ENCODE measurements at places on chromosomes 12 and 14. TPM values are rescaled to one million over a fixed set of nuclear protein-coding genes. Genes with fewer than 3 reads are reported as not detected.

Gene CMA1
- total RNA-seq = not detected

- no peaks in the 10 kb centered on the region for H3K36me3 ChIP-seq
- H3K4me1 ChIP-seq = peaks cover 8% of the 10 kb centered on the region
- no peaks in the 10 kb centered on the region for H3K27me3 ChIP-seq
- H3K4me3 ChIP-seq = no peak overlapping the region
- H3K27ac ChIP-seq = no peak overlapping the region
These were observed 21.4 kb downstream of the PACS2 start for GRCh38 chr14:105335735-105336476.

Gene KIF26A
- 0.23 TPM for total RNA-seq

GRCh38 chr12:26264215-26264838 lies 69.0 kb downstream of the SSPN start:
- H3K27me3 ChIP-seq = no peaks in the 10 kb centered on the region
- H3K36me3 ChIP-seq = no peaks in the 10 kb centered on the region
- no peaks in the 10 kb centered on the region for H3K4me1 ChIP-seq
- H3K4me3 ChIP-seq = no peak overlapping the region
- no peak overlapping the region for H3K27ac ChIP-seq

- H3K36me3 ChIP-seq = no peaks in the 10 kb centered on the region
- DNase-seq = no peak
- no peaks in the 10 kb centered on the region for H3K27me3 ChIP-seq
- H3K4me1 ChIP-seq = no peaks in the 10 kb centered on the region
- H3K27ac ChIP-seq = no peak overlapping the region
These were observed 115.6 kb downstream of the LRIG3 start for GRCh38 chr12:58804749-58805148.

Data from CD4-positive, alpha-beta memory T cell (primary cell).